ENCODE measurements at places on chromosomes 11 and 22.

- no peak for DNase-seq
Observed at GRCh38 chr11:16561150-16561549, 177.3 kb upstream of the C11orf58 start.

GRCh38 chr11:73221996-73222395, 3.9 kb downstream of the P2RY2 start:
- DNase-seq = no peak

DNA sequence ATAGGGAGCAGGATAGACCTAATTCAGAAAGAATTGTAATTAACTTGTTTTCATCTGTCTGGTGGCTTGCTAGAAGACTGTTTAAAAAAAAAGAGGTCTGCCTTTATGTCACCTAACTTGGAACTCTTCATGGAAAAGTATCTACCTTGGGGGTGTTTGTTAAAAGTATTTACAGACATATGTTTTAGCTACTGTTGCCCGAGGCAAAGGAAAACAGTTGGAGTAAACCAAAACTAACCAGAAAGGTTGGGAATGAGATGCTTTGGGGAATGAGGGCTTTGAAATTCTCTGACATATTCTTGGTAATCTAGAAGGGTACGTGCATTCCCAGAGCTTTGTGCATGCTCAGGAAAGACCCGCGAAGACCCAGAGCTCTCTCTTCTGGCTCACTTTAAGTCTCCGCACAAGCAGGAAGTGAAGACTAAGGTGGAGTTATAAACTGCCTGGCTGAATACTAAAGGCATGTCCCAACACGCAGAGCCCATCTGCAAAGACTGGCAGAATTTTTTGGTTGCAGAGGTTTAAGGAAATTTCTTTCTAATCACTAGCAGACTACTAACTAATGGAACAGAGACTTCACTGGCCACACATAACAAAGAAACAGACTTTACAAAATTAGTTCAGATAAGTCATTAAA, 33.2 kb downstream of the HIKESHI start:
- DNase-seq = no peak

- no peak for DNase-seq
Observed at GRCh38 chr11:66159324-66159984, 89.4 kb downstream of the PACS1 start.

DNA sequence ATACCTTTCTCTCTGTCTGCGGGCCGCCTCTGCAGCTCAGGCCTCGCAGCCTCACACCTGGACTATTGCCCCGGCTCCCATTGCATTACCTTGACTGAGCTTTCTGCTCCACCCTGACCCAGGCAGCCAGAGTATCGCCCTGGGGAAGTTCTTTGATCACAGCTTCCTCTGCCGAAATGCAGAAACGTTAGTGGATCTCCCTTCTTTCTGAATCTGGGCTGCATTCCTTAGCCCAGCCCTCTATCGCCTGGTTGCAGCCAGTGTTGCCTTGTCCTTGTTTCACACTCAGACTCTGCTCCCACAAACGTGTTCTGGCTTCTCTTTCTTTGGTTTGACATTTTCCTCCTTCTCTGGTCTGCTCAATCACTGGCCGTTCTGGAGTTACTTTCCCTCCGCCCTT, 195.7 kb downstream of the ADAMTS15 start:
- DNase-seq = no peak

DNA sequence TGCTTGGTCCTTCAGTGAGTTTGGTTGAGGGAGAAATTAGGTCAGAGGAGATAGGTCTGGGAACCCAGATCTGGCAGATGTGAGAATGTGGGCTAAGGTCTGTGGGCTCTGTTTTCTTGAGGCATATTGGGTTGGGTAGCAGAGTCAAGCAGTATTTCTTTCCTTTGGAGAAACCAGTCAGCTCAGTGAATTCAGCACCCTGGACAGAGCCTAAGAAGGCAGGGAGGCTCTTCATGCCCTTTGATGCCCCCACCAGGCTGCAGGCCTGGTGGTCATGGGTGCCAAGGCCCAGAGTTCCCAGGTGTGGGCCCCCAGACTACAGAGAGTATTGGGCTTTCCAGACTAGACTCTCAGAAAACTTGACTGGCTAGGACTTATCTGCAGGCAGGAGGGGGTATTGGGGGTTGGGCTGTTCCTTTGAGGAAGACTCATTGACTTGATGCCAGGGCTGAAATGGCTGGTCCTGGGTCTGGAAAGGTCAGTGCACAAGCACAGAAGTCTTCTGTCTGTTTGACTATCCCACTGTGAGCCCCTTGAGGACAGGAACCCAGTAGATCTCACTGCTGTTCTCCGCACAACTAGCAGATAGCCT, 45.3 kb upstream of the NECTIN1 start:
- no peak for DNase-seq

- no peak for DNase-seq
Observed at GRCh38 chr11:14329702-14330101, 29.3 kb downstream of the RRAS2 start.

GRCh38 chr22:19853879-19854777, 546 bp downstream of the GNB1L start:
- DNase-seq = no peak

DNA sequence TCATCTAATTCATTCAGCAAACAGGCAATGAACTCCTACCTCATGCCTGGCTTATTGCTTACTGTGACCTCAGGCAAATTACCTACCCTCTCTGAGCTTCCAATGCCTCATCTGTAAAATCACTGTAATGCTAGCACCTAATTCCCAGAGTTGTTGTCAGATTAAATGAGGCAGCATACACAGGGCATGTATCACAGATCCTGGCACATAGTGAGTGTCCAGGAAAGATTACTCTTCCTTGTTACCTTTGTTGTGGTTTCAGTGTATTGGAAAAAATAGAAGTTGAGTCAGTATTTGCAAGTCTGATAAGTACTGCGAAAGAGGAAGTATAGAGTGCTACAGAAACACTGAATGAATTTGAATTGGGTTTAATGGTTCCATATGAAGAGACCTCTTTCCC, 26.4 kb upstream of the LRRC55 start:
- no peak for DNase-seq

DNA sequence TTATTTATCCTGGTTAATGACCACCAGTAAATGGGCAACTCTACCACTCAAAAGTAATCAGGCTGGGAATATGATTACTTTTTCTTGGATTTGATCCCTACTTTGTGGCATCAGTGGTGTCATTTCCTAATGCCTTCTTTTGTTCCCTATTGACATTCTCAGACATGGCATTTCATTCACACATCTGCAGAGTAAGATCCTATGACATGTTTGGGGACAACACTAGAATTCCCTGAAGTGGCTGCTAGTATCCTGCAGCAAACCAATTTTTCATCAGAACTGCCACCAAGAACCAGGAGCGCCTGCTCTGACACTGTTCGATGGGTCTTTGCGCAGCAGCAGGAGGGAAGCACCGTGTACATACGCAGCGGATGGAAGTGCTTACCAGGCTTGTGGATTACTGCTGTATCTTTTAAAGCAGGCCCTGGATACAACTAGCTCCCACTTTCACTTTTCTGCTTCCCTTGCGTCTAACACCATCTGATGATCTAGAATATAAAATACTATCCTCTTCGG, 97.7 kb downstream of the LARGE2 start:
- DNase-seq = no peak

GRCh38 chr11:77981346-77981947, 13.0 kb downstream of the INTS4 start:
- DNase-seq = no peak

DNA sequence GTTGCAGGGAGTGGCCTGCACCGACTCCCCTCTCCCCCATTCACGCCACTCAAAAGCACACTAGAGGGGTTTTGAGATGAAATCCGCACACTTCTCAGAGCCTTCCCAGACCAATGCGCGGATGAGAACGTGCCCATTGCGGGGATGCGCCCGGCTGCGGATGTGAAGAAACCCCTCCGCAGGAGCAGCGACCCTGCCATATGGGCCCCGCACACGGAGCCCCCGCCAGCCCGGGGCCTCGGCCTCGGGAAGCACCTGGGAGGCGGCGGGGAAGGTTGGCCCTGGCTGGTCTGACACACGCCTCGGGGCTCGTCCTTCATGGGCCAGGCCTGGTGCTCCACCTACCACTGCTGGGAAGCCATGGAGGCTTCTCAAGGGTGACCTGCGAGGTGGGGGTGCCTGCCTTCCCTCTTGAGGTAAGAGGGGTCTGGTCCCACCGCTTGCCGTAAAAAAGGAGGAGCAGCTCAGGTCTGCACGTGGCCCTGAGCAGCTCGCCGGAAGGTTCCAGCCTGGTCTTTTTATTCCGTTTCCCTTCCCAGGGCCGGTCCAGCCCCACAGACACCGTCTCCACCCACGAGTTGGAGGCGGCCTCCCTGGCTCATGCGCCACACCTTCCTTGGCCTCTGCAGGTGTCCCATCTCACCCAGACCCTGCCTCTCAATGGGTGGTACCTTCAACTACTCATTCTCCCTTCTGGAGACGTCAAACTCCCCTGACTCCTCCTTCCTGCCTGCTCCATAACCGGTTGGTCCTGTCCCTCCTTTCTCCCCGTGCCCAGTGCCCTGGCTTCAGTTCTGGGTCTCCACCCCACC, 39.4 kb downstream of the TRMU start:
- DNase-seq = no peak

DNA sequence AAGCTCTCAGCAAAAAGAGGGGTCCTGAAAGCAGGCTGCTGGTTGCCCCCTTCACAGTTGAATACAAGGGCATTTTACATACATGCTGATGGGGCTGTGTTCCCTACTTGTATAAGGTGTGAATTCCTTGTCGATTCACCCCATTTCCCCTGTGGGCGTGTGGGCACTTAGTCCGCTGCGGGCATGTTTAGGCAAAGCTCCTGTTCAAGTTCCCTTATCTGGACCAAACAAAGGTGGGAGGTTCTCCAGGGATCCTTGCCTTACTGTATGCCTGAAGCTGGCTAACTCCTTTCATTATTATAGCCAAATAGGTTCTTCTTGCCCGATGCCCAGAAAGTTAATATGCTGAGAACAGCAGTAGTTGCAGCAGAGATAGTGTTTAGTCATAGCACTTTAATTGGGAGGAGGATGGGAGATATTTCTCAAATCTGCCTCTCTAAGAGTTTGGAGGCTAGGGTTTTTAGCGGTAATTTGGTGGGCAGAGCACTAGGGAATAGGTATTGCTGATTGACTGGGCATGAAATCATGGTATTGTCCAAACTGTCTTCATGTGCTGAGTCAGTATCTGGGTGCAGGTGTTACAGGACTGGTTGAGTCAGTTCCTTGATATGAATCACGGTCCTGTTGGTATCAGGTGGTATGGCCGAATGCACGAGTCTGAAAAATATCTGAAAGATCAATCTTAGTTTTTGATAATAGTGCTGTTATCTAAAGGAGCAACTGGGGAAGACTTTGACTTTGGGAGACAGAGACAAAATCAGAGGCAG, 32.7 kb downstream of the METTL15 start:
- DNase-seq = no peak

DNA sequence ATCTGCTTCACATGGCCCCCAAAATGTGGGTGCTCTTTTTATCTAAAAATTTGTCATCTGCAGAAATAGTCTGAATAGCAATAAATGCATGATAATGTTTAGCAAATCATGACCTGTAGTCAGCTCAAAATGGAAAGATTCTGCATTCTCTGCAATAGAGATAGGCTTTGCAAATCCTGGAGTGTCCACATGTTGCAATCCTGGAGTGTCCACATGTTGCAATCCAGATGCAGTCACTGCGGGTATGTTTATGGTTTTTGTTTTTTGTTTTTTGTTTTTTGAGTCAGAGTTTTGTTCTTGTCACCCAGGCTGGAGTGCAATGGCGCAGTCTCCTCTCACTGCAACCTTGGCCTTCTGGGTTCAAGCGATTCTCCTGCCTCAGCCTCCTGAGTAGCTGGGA, 20.2 kb upstream of the LRRC32 start:
- DNase-seq = no peak
